ENCODE measurements at places on chromosomes 11 and 22. TPM values are rescaled to one million over a fixed set of nuclear protein-coding genes. Genes with fewer than 3 reads are reported as not detected.
A peak's percentile ranks its signal among the peaks of the same experiment; 100 is the strongest.

DNA sequence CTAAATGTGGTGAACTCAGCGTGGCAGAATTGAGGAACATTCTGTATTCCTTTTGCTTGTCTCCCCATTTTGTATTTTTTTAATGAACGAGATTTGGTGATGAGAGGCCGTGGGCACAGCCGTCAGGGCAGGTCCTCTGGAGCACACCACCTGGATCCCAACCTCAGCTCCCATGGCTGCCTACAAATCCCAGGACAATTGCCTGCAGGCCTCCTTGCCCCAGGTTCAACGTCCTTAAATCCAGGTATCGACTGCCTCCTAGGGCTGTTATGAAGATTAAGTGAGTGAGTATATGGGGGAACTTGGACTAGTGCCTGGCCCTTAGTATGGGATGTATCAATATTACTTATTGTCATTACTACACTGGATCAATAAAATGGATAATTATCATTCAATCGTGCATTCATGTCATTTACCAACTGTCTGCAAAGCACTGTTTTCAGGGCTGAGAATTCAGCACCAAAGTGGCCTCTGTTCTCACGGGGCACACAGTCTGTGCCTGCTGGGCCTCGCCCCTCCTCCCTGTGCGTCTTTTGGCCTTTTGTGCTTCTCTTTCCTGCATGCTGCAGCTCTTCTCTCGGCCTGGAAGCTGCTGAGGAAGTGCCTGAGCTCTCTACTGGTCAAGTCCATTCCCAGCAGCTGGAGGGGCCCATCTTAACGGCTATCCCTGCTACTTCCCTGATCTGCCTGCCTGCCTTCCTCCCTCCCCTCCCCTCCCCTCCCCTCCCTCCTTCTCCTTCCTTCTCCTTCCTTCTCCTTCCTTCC, 1343.7 kb downstream of the BRD1 start:
- no peak for DNase-seq

- no peak for DNase-seq
These were observed 53.1 kb upstream of the THY1 start for GRCh38 chr11:119476038-119476437.

DNA sequence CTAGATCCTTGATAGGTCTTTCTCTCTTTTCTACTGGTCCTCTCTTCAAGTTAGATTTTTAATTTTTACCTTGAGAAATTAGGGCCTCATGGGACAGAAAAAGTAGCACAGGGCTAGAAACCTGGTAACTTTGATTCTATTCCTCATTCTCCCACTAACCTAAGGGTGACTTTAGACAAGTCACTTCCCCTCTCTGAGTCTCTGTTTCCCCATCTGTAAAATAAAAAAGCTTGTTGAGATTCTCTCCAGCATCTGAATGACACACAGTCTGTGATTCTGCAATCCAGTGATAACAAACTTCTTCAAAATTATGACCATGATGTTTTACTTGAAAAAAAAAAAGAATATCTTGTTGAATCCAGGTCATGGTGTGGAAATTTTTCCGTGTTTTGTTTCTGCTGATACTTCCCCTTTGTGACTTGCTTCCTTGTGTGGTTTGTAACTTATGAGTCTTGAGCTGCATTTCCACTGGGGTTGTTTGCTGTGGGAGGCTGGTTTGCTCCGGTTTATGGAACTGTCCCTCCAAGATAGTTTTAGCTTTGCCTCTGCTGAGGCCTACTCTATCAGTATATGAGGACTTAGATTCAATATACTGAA, 9.8 kb upstream of the MPEG1 start:
- DNase-seq: no peak

NRIP3 gene
- total RNA-seq: 1.2 TPM

DNA sequence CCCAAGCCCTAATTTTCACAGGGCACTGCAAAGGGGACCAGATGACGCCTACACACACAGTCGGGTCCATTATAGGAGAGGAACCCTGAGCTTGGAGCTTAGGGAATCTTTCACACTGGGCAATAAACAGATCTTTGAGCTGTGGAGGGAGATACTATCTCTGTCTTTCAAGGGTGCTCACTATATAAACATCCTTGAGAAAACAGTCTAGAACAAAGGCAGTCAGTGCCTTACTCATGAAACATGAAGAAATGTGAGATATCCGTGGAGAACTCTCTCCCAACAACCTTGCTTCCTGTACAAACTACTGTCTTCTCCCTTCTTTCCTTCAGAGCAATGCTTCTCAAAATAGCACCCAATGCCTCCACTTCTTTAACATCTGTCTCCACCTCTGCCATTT, 109.0 kb upstream of the APOA1 start:
- peak; percentile 47 for DNase-seq

DNA sequence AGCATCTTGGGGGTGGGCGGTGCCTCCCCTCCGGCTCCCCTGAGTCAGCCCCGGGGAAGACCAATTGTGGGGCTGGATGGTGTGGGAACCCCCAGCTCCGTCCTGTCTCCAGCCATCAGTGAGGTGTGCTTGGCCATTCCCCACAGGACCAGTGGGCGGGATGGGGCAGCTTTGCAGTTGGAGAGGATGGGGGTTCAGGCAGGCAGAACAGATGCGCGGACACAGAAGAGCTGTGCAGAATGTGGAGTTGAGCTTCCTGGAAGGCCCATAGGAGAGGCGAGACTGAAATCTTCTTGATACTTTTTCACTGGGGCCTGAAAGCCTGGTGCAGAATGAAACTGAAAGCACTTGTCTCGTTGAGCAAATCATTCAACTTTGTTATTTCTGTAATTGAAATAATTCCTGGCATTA, 23.8 kb downstream of the PARVB start:
- DNase-seq: no peak

GRCh38 chr11:32297611-32298011, 137.7 kb downstream of the WT1 start:
- DNase-seq: peak; percentile 17

AIFM3 gene
- total RNA-seq: under 0.01 TPM
